Bone marrow (tissue), 2 donors: ENCODE measurements at places on chromosomes 6 and 20.

DNA sequence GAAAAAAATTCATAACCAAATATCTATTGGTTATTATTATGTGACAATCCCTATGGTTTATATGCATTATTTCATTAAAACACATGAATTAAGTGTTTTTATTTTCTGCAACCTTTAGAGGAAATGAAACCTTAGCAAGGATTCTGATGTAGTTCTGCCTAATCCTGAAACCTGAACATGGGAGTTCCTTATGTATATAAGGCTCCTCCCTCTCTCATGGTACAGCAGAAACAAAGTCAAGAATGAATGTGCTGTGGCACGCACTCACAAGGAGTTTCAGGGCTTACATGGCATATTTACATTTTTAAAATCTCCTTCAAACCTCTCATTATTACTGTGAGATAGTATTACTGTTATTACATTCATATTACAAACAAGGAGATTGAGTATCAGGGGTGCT, 426.4 kb upstream of the CITED2 start:
- no peak for DNase-seq

DNA sequence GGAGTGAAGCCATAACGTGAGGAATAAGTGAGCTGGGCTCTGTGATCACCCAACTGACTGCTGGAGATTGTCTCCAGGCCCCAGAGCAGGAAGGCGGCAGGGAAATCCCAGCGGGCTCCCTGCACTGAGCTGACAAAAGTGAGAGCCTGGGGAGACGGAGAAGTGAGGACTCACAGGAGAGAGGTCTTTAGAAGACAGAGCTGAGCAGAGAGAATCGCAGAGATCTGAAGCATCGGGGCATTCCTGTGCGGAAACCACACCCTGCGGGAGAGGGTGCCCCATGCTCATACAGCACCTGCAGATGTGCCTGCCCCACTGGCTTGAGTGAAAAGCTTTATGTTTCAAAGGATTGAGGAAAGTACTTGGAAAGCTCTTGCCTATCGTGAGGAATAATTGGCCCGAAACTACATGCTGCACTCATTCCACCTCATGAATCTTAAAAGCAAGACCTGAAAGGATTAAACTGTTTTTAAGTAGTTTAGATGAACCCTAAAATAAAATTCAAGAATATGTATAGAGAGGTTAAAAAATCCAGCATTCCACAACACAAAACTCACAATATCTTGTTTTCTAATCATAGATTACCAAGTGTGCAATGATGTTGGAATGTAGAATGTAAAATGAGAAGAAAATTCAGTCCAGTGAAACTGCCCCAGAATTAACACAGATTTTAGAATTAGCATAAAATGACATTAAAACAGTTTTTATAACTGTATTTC, 17.7 kb upstream of the THBS2 start:
- no peak for DNase-seq

- no peak for DNase-seq
Measured at GRCh38 chr20:42613076-42613475, 576.6 kb downstream of the PTPRT start.

DNA sequence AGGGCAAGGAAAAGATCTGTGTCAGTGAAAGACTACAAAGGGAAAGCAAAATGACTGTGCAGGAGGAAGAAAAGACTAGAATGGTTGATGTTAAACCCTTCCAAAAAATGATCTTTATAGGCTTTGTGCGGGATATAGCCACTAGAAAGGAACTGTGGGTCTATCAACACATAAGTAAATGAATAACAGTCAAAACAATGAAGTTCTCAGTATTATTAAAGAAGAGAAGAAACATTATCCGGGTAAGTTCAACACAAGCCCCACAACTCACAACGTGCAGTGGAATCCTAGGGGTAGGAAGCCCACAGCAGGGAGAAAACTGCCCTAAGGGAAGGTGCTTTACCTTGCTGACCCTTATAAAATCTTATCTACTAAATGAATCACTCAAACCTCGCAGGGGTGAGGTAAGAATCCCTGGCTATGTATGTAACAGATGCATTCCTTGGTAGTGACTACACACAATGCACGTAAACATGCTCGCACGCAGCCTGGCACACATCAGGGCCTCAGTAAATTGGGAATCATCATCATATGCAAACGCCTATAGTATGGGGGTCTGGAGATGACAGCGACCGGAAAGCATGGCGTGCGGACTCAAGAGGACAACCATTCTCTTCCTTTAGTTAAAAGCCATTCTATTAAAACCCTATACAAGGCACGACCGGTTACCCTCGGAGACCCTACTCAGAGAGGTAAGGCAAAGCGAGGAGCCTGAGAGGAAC, 11.3 kb downstream of the TFAP2A start:
- DNase-seq: no peak

- DNase-seq: no peak
Measured at GRCh38 chr6:109807881-109808280, 116.8 kb downstream of the FIG4 start.

DNA sequence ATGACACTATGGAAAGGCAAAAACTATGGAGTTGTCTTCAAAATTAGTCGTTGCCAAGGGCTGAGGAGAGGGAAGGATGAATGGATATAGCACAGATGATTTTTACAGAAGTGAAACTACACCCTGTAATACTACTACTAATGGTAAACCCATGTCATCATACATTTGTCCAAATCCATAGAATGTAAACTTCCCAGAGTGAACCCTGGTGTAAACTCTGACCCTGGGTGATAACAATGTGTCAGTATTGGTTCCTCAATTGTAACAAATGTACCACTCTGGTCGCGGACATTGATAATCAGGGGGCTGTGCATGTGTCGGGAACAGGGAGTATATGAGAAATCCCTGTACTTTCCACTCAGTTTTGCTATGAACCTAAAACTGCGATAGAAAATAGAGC, 72.2 kb downstream of the CNBD2 start:
- DNase-seq: no peak

GRCh38 chr20:23667666-23668065, 21.2 kb downstream of the CST4 start:
- no peak for DNase-seq

DNA sequence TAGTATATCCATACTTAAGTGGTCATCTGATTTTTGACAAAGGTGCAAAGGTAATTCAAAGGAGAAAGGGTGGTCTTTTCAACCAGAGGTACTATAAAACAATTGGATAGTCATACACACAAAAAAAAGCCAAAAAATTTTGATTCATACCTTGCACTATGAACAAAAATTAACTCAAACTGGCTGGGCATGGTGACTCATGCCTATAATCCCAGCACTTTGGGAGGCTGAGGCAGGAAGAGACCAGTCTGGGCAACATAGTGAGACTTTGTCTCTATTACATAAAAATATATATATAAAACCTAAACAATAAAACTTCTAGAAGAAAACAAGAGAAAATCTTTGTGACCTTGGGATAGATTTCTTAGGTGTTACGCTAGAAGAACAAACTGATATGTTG, 43.8 kb upstream of the ADIG start:
- DNase-seq: no peak

GRCh38 chr6:89591745-89592144, 46.8 kb downstream of the LYRM2 start:
- DNase-seq: no peak

- no peak for DNase-seq
Measured at GRCh38 chr6:42783876-42784642, 2.2 kb downstream of the BICRAL start.

- peak; percentile 28 for DNase-seq
Measured at GRCh38 chr6:43951063-43951755, 176.0 kb downstream of the MRPL14 start.

- DNase-seq: no peak
Measured at GRCh38 chr6:83860782-83861495, 1.4 kb downstream of the CYB5R4 start.

- no peak for DNase-seq
Measured at GRCh38 chr6:44050872-44051505, 76.3 kb downstream of the MRPL14 start.

DNA sequence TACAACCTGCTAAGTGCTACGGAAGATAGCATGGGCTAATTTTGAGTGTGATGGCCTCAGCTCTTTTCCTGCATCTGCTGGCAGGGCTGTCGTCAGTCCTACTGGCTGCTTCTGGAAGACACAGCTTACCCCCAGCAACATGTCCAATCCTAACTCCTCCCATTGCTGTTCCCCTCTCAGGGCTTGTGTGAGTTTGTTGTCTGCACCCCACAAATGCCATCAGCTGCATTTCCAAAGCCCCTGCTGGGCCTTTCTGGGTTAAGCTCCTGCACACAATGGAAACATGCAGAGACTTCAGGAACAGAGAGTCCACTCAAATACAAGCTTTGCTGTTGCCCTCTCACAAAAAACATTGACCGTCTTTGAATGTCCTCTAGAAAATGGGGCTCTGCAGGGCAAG, 84.7 kb downstream of the RNF182 start:
- no peak for DNase-seq

DNA sequence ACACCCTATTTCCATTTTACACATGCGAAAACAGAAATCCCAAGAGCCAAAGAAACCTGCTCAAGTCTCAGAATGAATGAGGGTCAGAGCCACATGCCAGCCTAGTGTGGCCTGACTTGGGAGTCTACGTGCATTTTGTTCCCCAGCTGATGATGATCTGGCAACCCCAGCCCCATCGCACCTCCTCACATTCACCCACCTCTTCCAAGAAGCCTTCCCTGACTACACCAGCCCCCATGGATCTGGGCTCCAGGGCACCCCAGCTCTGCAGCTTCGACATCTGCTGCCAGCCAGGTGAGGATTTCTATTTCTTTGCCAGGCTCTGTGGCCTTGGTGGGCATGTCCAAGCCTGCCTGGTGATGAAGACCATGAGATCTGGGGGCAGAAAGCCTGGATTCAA, 41.0 kb downstream of the ANGPT4 start:
- DNase-seq: no peak

GRCh38 chr6:51365566-51365965, 546.9 kb downstream of the TFAP2B start:
- DNase-seq: no peak

DNA sequence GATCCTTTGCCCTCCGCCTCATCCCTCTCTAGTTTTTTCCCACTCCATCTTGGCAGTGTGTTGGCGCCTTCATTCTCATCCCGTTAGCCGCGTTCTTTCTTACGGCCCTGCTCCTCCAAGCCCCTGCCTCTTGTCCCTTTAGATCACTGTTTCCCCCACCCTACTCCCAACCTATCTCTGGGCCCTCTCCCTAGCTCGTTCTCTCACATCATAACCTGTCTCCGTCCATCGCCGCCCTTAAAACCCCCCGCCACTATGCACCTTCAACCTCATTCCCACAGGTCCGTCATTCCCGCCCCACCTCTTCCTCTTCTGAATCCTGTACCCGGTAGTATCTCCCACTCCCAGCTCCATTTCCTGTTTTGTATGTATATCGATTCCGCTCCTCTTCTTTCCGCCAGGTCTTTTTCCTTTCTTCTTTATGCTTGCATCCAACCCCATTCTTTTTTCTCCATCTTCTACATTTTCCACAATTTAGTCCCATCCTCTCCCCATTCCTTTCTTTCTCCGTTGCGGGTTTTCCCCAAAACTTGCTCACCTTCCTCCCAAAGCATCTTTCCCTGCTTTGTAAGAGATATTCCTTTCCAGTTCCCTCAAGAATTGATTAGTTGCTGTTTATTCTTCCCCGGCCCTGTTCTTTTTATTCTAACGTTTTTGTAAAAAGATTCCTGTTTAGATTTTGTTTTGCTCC, 671 bp downstream of the EFHC1 start:
- DNase-seq: no peak

DNA sequence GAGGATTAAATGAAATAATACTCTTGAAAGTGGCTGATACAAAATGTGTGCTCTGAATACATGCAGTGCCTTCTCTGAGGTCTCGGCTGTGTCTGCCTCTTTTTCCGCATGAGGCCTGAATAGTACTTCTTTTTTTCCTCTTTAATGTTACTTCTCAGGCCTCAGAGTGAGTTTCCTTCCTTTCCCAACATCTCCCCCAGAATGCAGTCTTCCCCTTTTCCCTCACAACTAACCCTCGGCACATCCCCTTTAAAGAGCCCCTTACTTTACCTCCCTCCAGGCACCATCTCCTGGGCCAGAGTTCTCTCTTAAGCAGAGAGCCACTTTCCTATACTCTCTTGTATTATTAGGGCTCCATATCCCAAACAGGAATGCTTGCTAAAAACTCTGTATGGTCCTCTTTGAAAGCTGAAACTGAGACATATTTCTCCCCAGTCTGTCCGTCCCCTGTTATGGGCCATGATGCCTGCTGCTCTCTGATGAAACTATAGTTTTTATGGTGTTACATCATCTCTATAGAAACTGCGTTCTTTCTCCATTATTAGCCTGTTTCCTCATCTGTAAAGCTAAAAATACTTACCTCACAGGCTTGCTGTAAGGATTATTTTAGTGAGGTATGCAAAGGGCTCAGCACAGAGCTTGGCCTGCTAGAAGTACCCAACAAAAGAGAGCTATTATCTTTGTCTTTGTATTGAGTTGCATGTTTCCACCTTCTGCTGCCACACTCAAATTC, 2.3 kb downstream of the PLAGL2 start:
- DNase-seq: no peak

- no peak for DNase-seq
Measured at GRCh38 chr6:31621991-31622390, 1.5 kb downstream of the PRRC2A start.

DNA sequence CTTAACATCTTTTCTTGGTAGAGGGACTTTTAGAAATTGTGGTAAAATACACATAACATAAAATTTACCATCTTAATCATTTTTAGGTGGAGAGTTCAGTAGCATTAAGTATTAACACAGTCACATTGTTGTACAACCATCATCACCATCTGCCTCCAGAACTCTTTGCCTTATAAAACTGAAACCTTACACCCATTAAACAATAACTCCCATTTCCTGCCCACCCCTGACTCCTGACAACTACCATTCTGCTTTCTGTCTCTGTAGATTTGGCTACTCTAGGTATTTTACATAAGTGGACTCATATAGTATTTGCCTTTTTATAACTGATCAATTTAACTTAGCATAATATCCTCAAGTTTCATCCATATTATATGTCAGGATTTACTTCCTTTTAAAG, 88.7 kb downstream of the ZHX3 start:
- peak; percentile 18 for DNase-seq

- no peak for DNase-seq
Measured at GRCh38 chr20:56433221-56433879, 21.3 kb downstream of the CASS4 start.

DNA sequence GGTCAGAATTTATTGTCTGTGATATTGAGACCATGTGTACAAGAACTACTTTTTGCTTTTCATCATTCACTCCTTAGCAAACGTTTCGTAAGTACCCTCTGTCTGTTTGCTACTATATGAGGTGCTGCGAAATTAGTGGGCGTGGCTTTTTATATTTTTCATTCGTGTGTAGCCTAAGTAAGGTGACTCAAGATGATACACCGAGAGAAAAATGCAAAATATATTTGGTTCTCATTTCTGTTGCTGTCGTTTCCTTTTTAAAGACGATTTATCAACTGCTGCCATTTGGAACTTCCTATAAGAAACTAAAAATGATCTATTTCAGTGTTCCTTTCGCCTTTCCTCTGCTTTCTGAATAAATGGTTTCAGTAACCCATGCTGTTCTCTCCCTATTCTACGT, 61.2 kb downstream of the VAPB start:
- no peak for DNase-seq

DNA sequence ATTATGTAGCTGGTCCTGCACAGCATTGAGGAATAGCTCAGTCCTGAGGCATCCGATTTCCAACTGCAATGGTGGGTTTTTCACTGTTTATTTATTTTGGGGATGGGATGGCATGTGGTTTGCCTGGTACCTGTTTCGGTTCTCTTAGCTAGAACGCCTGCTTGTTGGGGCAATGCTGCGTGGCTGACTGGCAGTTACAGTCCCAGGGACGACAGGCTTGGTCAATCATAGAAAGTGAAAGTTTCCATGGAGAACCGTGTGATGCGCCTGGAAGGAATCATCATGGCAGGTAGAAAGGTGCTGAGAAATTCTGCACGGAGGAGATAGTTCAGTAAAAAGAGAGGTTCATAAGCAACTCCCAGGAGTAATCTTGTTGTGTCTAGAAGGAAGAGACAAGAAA, 18.4 kb downstream of the ID4 start:
- no peak for DNase-seq
